ENCODE measurements at places on chromosomes 11 and 22. TPM values are rescaled to one million over a fixed set of nuclear protein-coding genes. Genes with fewer than 3 reads are reported as not detected.

DNA sequence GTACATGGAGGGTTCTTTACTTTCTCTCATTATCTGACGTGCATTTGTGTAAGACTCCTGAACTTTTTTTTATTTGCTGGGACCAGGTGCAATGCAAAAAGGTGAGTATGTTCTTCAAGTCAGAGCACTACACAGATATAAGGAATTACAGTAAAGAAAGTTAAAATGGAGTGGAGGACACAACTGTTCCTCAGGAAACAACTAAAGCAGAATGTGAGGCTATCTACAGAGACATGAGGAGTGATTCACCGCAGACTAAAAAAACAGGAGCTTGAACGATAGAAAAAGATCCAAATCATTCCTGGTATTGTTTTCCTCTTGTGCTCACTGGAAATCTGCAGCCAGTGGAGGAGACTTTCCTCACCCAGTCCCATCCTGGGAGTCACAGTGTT lies 106.2 kb downstream of the ABTB2 start:
- DNase-seq: no peak
- H3K4me1 ChIP-seq: peaks cover 23% of the 10 kb centered on the region
- no peaks in the 10 kb centered on the region for H3K36me3 ChIP-seq
- peak overlapping the region; percentile 45 for H3K27ac ChIP-seq
- H3K27me3 ChIP-seq: no peaks in the 10 kb centered on the region

DNA sequence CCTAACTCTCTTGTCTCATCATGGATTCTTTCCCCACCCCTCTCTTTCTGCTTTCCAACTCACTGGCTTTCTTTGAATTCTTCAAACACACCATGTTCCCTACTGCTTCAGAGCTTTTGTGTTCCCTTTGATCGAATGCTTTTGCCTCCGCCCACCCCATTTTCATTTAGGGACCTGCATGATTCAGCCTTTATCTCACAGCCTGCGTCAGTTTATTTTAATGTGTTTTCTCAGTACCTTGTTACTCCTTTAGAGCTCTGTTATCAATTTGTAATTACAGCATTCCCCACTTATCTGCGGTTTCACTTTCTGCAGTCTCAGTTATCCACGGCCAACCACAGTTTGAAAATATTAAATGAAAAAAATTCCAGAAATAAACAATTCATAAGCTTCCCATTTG lies 451.3 kb downstream of the METTL15 start:
- no peak overlapping the region for H3K27ac ChIP-seq
- H3K36me3 ChIP-seq: no peaks in the 10 kb centered on the region
- H3K4me1 ChIP-seq: no peaks in the 10 kb centered on the region
- DNase-seq: no peak

DNA sequence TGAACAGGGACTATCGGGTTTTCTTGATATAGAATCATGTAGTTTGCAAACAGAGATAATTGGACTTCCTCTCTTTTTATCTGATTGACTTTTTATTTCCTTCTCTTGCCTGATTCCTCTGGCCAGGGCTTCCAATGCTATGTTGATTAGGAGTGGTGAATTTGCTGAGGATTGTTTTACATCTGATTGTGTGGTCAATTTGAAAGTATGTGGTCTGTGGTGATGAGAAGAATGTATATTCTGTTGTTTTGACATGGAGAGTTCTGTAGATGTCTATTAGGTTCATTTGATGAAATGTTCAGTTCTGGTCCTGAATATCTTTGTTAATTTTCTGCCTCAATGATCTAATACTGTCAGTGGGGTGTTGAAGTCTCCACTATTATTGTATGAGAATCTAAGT lies 713.2 kb upstream of the CCDC179 start:
- no peak overlapping the region for H3K4me3 ChIP-seq
- no peaks in the 10 kb centered on the region for H3K4me1 ChIP-seq
- H3K36me3 ChIP-seq: no peaks in the 10 kb centered on the region
- no peak overlapping the region for H3K27ac ChIP-seq
- DNase-seq: no peak

- no peaks in the 10 kb centered on the region for H3K36me3 ChIP-seq
- H3K4me1 ChIP-seq: peaks cover 70% of the 10 kb centered on the region
- peak overlapping the region; percentile 71 for H3K27ac ChIP-seq
These were observed 12.7 kb downstream of the TOM1 start for GRCh38 chr22:35312198-35313059.

DNA sequence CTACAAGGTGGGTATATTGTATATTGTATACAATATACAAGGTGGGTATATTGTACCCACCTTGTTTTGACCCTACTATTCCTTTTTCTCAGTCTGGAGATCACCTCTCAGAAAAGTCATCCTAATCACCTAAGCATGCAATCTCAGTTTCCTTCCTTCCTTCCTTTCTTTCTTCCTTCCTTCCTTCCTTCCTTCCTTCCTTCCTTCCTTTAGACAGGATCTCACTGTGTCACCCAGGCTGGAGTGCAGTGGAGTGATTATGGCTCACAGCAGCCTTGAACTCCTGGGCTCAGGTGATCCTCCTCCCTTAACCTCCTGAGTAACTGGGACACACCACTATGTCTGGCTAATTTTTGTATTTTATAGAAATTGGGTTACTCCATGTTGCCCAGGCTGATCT lies 1.2 kb upstream of the KCNE3 start:
- H3K4me1 ChIP-seq: peaks cover 36% of the 10 kb centered on the region
- no peak overlapping the region for H3K27ac ChIP-seq
- no peak for DNase-seq
- no peaks in the 10 kb centered on the region for H3K36me3 ChIP-seq
- no peak overlapping the region for H3K4me3 ChIP-seq

DNA sequence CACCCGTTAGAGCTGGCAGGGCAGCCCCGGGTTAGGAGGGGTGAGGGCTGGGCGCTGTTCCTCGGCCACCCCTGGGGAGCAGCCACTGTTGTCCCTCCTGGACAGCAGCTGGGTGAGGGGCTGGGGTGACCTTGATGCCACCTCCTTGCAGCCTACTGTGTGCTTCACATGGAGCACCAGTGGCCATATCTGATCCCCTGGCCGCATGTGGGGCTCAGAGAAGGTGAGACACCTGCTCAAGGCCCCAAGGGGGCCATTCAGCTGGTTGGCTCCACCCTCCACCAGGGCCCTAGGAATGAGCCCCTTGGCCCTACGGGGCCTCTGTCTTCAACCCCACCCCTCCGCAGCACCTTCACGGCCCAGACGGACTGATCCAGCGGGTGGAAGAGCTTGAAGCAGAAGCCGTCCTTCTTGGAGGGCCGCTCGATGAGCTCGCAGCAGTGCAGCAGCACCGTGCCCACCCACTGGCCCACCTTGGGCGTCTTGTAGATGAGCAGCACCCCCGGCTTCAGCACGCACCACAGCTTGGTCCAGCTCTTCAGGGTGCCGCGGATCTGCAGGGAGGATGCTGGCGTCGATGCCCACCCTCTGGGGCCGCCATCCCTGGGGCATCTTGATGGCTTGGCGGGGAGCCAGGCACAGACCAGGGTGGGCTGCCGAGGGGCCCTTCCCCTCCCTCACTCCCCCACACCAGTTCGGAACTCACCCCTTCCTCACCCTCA lies 44.9 kb downstream of the OSBPL5 start:
- peaks cover 43% of the 10 kb centered on the region for H3K4me1 ChIP-seq
- DNase-seq: no peak
- H3K27me3 ChIP-seq: no peaks in the 10 kb centered on the region
- H3K36me3 ChIP-seq: no peaks in the 10 kb centered on the region

- H3K27ac ChIP-seq: no peak overlapping the region
- H3K27me3 ChIP-seq: no peaks in the 10 kb centered on the region
- DNase-seq: no peak
- H3K36me3 ChIP-seq: peaks cover 4% of the 10 kb centered on the region
These were observed 21.6 kb upstream of the SUSD2 start for GRCh38 chr22:24159650-24160049.

GRCh38 chr22:29433856-29434255 lies 4.5 kb upstream of the RFPL1 start:
- no peaks in the 10 kb centered on the region for H3K4me1 ChIP-seq
- H3K27ac ChIP-seq: no peak overlapping the region
- no peak for DNase-seq
- no peak overlapping the region for H3K4me3 ChIP-seq

DNA sequence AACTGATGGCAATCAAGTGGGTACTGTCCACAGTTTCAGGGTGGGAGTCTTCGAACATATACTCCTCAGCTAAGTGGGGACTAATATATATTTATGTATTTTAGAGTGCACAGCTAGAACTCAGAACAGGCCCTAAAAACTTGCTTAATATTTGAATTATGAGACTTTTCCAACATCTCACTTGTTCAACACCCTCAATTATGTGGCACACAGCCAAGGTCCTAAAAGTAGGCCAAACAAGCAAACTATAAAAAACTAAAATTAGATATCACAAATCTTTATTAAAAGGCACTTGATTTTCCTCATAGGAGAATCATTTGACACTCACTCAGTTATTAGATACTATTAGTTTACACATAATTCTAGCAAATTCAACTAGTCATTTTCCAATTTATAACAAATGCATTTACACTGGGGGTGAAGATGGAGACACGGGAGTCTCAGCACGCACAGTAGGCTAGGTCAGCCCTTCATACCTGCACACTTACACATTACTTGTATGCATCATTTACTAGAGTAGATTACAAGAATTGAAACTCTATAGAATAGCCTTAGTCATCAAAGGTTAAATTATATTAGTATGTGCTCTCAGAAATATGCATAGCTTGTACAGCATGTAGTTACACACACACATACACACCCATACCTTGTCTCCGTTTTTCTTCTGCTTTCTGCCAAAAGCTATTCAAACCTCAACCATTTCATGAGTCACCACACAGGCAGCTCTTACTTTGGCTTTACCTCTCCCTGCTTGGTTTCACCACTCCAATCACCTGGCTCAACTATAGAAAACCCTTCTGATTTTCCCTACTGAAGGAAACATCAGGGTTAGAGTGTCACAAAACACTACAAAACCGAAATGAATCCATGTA lies 171.5 kb downstream of the SBF2 start:
- H3K4me3 ChIP-seq: no peak overlapping the region
- no peak for DNase-seq
- H3K27ac ChIP-seq: peak overlapping the region; percentile 36

DNA sequence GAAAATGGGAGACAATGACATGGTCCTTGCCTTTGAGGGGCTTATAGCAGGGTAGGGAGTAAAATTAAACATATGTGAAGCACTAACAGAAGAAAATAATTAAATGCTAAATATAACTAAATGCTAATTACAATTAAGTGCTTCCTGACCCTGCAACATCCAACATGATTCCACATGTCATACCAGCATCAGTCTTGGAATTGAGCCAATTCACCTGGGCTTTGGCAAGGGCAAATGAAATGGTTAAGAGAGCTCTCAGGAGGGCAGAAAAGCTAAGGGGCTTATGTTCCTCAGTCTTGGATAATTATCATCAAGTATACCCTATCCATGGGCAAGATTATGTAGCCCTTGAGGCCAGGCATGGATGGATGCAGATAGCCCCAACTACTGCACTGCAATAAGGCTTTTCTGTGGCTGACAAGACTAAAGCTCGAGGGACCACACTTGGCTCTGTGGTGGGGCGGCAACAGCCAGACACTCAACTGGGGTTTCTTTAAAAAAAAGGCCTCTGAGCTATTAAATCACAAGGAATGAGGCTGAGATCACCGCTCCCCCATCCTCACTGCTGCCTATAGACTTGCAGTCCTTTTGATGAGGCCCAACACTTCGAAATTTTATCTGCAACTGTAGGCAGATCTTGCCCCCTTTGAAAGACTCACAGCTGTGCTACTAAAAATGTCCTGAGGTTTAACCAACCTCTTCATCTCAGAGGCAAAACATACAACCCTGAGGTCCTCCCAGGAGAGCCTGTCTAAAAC lies 39.0 kb downstream of the IL18BP start:
- H3K4me3 ChIP-seq: peak overlapping the region; percentile 65
- no peak for DNase-seq
- H3K36me3 ChIP-seq: peaks cover 28% of the 10 kb centered on the region
- H3K4me1 ChIP-seq: peaks cover 86% of the 10 kb centered on the region

DNA sequence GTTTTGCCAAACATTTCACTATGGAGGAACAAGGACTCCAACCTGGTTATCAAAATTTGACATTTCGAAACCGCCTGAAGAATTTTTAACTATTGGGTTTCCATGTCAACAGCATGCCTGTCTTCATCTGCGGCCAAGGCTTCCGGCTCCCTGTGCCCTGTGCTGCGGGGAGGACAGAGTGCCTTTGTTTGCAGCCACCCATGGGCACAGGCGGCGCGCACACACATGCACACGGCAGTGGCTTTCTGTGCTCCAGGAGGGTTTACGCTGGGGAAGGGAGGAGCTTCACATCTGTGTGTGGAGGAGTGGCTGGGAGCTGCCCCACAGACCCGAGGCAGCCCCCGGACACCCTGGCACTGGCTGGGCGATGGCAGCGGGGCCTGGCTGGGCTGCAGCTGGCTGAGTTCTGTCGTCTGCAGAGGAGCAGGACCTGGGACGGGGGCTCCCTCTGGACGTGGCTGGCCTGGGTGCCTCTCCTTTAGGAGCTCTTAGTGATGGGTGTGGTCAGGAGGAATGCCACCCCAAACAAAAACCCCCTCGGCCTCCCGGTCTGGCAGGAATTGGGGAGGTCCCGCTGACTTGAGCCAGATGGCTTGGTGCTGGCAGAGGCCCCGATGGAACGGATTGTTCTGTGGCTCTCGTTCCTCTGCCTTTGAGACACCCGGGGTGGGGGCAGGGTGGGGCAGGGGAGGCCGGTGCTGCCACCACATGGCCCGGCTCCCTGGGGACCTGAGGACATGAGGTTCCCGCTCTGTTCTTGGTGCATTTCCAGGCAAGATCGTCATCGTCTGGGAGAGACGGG lies 1290.9 kb downstream of the BRD1 start:
- no peaks in the 10 kb centered on the region for H3K36me3 ChIP-seq
- H3K4me3 ChIP-seq: no peak overlapping the region
- H3K4me1 ChIP-seq: no peaks in the 10 kb centered on the region
- no peak for DNase-seq
- H3K27ac ChIP-seq: no peak overlapping the region

- H3K36me3 ChIP-seq: no peaks in the 10 kb centered on the region
- no peaks in the 10 kb centered on the region for H3K27me3 ChIP-seq
- no peak for DNase-seq
- no peak overlapping the region for H3K27ac ChIP-seq
These were observed 203.1 kb upstream of the CADM1 start for GRCh38 chr11:115707180-115707905.

DNA sequence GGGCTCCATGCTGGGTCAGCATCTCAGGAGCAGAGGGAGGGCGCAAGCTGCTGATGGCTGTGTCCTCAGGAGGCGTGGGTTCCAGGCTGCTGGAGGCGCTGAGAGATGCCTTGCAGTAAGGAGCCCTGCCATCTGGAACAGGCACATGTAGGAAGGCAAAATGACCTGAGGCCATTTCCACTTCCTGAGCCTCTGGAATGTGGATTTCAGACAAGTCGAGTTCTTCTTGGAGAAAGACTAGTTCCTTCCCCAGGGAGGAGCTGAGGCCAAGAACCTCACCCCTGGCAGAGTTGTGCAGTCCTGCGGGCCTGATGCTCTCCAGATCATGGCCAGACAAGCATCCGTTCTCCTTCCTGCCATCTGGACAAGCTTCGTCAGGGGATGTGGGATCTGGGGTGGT lies 19.3 kb downstream of the HPS4 start:
- no peak for DNase-seq
- H3K36me3 ChIP-seq: no peaks in the 10 kb centered on the region
- no peak overlapping the region for H3K4me3 ChIP-seq
- no peak overlapping the region for H3K27ac ChIP-seq
- H3K4me1 ChIP-seq: no peaks in the 10 kb centered on the region
- H3K27me3 ChIP-seq: no peaks in the 10 kb centered on the region

Gene CRACR2B
- 4.9 TPM for total RNA-seq

Gene TTC28
- total RNA-seq: 41.7 TPM

Gene MAPK8IP2
- 3.2 TPM for total RNA-seq

Gene MS4A15
- not detected for total RNA-seq

Gene TST
- 50.8 TPM for total RNA-seq

Gene GNAZ
- 11.3 TPM for total RNA-seq

Gene IGLL1
- not detected for total RNA-seq

Gene LMO2
- 26.5 TPM for total RNA-seq
